NK-92 treated with Interleukin-12 subunit alpha and Interleukin-12 subunit beta, amount 100 ng/mL, for 24 hours (cell line): ENCODE measurements at places on chromosomes 2 and 18.

DNA sequence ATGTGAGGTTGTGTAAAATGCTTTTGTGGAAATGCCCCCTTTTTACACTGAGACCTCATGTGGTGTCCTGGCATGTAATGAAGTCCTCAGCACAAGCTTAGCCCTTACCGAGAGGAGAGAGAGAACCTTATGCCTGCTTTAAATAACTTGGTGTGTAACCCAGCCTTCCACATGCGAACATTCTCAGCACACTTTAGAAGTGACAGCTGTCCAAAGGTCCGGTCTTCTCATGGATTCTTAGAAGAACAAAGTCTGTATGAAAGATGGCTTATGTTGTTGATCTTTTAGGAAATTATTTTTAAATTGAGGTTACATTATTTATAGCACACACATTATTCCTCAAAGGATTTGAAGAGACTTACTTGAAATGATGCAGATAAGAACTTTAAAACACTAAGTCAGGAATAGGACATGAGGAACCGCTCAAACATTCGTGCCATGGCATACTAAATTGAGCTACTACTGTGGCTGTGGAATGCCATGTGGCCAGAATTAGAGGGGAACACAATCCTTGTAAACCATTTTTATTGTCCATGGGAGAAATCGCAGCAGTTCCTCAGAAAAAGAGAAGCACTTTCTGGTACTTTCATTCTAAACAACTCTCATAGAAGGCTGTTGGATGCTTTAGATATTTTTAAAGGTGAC is 79.6 kb downstream of the WDSUB1 start:
- no peak for DNase-seq

- no peak for DNase-seq
Observed at GRCh38 chr2:8535469-8535795, 146.4 kb upstream of the ID2 start.

- DNase-seq, result no peak
Observed at GRCh38 chr2:227163485-227163997, 464 bp downstream of the COL4A4 start.

DNA sequence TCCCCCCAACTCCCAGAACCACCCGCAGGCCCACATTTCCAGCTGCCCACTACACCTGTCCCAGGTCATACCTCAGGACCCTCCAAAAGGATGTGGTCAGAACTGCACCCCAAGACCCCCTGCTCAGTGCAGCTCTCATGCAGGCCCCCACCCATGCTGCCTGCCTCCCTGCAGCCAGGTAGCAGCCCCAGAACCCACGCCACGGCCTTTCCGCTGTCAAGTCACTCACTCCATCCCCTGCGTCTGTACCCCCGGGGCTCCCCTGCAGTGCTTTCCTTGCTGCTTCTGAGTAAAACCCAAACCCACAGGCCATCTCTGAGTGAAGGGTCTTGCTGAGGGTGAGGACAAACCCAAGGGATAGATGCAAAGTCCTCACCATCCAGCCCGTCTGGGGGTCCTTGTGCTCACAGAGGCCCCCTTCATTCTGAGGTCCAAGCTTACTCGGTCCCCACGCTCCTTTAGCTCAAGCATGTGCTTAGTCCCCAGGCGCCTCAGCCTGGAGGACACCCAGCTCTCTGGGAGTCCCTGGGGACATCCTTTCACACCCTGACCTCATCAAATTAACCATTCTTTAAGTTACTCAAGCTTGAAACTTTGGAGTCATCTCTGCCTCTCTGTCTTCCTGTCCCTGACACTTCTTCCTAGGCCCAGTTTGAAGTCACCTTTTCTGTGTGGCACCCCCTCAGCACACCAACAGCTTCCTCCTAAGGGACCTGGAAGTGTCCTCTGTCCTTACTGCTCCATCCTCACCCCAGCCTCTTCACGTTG is 130.1 kb downstream of the SMAD7 start:
- DNase-seq, result no peak

- no peak for DNase-seq
Observed at GRCh38 chr2:2892378-2892777, 485.2 kb downstream of the EIPR1 start.

DNA sequence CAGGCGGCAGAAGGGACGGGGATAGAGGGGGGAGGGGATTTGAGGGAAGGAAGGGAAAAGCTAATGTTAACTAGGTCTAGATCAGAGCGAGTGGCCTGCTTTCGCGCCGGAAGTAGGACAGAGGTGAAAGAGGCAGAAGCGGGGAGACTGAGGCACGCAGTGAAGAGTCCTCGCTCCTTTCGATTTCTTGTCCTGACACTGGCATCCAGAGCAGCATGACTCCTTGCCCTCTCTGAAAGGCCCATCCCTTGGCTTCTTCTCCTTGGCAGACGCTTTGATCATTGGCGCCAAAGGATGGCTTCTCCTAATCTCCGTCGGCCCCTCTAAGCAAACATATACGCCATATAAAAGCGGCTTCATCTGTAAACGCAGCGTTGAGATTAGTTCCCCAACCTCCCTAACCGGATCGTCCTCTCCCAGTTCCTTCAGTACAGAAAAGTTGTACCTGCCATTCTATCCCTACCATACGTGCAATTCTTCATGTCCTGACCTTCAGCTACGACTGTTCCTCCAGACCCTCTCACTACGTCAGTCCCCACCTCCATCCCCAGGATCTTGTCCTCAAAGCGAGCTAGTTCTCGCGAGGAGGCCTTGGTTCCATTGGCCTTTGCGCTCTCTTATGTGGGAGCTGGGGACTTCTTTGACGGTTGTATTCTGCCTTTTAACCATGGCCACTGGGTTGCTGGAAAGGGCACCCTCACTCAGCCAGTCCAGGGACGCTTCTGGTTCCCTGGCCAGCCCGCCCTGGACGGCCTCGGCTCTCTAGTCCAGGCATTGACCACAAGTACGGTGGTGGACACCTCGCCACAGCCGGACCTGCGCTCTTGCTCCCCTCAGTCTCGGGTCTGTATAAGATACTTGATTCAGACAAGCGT is 857 bp upstream of the NEUROD1 start:
- no peak for DNase-seq
